CMK (cell line): ENCODE measurements at places on chromosomes 12 and 14.

DNA sequence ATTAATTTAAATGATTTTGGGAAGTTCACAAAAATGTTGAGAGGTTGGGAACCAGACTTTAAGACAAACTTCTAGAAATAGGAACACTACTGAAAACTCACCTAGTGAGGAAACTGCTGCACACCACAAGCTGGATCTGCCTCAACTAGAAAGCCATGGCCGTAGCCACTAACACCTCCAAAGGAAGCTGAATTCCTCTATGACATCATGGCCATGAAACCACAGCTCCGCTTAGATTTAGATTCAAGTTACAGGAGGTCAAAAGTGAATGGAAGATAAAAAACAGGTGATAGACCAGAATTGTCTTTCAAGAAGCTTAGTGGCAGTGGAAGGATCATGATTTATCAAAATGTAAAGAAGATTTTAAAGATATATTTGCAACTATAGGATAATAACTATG, 208.8 kb upstream of the ALG10 start:
- no peak for DNase-seq

DNA sequence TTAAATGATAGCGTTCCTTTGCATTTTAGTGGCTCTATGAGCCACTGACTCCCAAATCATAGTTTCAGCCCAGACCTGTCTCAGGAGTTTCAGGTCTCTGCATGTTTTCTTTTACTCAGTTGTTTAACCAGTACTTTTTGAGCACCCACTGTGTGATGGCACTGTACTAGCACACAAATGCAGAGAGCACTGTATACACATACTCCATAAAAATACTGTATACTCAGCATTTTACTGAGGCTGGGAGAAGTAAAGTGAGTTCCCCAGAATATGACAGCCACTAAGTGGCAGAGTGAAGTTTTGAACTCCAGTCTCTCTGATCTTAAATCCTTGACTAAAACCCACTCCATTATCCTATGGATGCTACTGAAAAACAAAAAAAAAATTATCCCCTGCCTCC, 76.0 kb upstream of the HSPB8 start:
- no peak for DNase-seq

- no peak for DNase-seq
Observed at GRCh38 chr12:32230613-32230993, 124.0 kb downstream of the BICD1 start.

GRCh38 chr14:104924421-104925213, at the start of gene PLD4:
PLD4 (plus strand) TSS chr14:104924879; CDS start chr14:104927141, 2,262 bp downstream.
- DNase-seq = no peak

DNA sequence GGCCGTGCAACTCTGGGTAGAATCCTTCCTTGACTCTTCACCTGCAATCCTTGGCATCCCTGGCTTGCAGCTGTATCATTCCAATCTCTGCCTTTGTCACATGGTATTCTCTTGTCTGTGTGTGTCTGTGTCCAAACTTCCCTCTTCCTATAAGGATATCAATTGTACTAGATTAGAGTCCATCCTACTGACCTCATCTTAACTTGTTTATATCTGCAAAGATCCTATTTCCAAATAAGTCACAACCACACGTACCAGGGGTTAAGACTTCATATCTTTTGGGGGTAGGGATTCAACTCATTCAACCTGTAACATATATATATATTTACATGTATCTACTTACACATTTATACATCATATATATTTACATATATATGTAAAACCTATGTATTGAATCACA, 29.6 kb upstream of the RASSF3 start:
- no peak for DNase-seq
